ENCODE measurements at places on chromosomes 5 and 9.
A peak's percentile ranks its signal among the peaks of the same experiment; 100 is the strongest.

DNA sequence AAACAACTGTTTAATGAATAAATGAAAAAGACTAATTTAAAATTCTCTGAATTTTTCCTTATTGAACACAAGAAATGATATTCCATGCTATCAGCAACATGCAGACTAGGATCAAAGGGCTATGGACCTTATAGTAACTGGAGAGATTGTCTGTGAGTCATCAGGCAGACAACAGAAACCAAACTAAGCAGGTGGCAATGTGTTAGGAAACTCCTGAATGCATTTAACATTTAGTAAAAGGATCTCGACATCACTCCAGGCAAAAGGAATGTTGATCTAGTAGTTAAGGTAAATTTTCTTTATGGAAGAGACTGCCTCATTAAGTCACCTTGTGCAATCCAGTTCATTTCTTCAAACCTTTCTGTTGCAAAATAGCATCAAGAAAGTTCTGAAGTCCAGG, 58.4 kb downstream of the ARL15 start:
- no peak for DNase-seq

DNA sequence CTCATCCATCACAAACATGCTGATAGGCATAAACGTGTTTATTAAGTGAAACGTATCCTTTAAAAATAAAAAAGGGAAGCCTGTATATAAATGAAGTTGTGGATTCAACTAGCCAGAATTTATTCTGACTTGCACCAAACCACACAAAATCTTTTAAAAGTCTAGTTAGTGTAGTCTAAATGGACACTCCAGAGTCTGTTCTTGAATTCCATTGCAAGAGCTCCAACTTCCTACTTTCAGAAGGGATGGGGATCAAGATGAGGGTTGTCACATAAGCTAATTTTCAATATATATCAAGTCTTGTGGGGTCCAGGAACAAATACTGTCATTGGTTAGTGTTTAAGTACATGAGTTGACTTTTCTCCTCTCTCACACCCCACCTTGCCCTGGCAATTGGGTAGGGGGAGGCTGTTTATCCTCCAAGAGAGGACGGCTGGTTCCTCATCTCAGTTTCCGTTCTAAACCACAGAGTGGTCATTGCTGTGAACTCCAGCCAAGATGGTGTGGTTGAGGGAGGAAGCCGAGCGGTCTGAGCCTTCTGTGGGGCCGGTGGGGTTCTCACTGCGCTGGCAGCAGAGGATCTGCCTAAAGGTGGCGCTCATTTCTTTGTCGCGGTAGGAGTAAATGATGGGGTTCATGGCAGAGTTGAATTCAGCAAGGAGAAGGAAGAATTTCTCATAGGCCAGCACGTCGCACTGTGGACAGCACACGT, 163.2 kb downstream of the LPAR1 start:
- DNase-seq, result no peak

GRCh38 chr9:111582888-111583287, 16.6 kb downstream of the PTGR1 start:
- no peak for DNase-seq

DNA sequence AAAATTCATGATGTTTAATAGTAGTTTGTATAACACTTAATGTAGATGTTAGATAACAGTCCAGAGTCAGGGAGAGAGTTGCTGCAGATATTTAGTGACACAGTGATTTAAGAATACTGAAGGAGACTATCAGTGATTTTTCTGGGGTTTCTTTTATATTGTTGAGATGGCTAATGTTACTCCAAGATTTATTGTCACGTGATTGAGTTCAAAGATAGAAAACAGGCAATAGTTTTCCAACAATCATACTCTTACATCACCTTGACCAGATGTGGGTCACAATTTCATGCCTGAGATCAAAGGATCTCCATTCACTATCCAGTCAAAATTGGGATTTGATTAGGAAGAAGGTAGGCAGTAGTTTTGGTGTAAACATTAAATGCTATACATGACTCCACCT, 580.0 kb upstream of the ARRDC3 start:
- no peak for DNase-seq

- DNase-seq, result no peak
Observed at GRCh38 chr5:40025586-40025985, 600.8 kb upstream of the DAB2 start.

- DNase-seq, result no peak
Observed at GRCh38 chr9:22022396-22022795, 13.3 kb upstream of the CDKN2B start.

GRCh38 chr9:2623288-2624050, 1.9 kb downstream of the VLDLR start:
- DNase-seq, result no peak

- peak; percentile 62 for DNase-seq
Observed at GRCh38 chr9:129458663-129459546, 162.0 kb downstream of the C9orf50 start.

GRCh38 chr5:126417178-126417577, 6.0 kb upstream of the GRAMD2B start:
- DNase-seq, result no peak

GRCh38 chr5:175728885-175729828, 71.3 kb downstream of the HRH2 start:
- no peak for DNase-seq

DNA sequence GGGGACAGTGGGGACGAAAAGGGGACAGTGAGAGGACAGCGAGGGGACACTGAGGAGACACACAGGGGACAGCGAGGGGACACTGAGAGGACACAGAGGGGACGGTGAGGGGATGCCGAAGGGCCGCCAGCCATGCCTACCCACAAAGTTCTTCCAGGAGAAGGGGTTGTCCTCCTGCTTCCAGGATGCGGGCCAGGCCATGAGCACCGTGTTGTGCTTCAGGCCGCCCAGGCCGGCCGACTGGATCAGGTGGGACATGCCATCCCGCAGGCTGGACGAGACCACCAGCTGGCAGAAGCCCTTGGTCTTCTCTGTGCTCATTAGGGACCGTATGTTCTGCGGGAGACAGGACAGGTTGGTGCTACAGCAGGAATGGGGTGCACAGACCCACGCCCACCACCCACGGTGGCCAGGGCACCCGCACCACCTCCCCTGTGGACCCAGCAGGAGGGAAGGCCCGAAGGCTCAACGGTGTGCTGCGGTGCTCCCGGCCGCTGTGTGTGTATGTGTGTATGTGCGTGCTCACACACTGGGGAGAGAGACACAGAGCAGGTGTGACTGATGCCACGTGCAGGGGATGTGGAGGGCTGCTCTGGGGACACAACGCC, 46.6 kb downstream of the SLC12A7 start:
- no peak for DNase-seq

- no peak for DNase-seq
Observed at GRCh38 chr9:88307136-88307535, 81.1 kb upstream of the SPIN1 start.

DNA sequence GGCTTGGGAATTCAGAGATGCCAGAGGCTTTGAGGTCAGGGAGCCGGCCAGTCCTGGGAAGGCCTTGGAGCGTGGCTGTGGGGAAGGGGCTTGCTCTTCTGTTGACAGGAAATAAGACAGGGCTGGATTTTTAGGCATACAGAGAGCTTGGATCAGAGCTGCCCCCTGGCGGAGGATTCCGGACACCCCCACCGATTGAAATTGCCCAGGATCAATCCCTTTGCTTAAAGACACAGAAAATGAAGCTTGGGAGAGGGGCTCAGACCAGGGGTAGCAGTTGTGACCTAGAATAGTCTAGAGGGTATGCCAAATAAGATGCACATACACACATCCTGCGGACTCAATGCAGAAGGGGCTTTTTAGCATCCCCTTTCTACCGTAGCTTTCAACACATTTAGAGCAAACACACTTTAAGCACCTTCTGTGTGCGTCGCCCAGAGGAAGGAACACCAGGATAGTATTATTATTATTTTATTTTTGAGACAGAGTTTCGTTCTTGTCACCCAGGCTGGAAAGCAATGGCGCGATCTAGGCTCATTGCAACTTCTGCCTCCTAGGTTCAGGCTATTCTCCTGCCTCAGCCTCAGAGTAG, 1.7 kb upstream of the NTMT1 start:
- DNase-seq, result peak; percentile 70

DNA sequence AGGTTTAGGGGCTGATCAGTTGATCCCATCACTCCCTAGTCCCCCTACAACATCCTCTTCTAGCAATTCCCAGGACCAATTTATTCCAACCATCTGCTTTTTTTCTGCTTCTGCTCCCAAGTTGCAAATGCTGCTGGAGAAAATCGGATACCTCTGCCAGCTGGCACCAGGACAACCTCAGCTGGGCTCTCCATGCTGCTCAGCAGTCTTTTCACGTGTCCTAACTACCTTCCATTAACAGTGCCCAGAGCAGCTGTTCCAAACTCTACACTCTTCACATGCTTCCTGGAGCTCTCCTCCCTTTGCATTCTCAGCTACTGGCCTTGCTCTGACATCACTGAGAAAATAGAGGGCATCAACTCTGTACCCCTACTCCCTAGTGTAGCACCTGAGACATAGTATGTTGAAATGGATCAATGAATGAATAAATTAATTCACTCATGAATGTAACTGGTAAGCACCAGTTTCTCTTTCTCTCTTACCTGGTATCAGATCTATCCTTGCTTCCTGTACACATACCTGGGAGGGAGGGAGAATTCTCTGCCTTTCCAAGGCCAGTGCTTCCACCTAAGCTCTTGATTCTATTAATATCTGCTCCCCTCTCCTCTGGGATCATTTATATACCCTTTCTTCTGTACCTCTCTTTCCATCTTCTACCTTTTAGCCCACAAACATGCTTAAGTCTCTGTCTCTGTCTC, 191.0 kb downstream of the RAB3C start:
- no peak for DNase-seq

- DNase-seq, result no peak
Observed at GRCh38 chr9:125404733-125405132, 143.1 kb downstream of the GAPVD1 start.

DNA sequence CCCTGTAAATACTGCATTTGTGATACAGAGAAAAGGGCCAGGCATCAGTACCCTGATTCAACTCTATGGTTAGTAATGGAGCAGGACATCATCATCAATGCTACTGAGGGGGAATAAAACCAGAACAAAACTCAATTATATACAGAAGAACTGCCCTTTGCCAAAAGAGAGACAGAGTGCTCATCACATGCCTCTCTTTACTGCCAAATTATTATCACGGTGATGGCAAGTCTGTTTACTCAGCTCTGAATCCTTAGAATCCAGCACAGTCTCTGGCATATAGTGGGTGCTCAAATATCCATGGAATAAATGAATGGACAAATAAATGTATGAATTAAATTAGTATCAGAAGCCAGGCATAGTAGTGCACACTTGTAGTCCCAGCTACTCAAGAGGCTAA, 130.2 kb downstream of the TTC39B start:
- no peak for DNase-seq

- no peak for DNase-seq
Observed at GRCh38 chr5:58544926-58545325, 37.9 kb upstream of the RAB3C start.

DNA sequence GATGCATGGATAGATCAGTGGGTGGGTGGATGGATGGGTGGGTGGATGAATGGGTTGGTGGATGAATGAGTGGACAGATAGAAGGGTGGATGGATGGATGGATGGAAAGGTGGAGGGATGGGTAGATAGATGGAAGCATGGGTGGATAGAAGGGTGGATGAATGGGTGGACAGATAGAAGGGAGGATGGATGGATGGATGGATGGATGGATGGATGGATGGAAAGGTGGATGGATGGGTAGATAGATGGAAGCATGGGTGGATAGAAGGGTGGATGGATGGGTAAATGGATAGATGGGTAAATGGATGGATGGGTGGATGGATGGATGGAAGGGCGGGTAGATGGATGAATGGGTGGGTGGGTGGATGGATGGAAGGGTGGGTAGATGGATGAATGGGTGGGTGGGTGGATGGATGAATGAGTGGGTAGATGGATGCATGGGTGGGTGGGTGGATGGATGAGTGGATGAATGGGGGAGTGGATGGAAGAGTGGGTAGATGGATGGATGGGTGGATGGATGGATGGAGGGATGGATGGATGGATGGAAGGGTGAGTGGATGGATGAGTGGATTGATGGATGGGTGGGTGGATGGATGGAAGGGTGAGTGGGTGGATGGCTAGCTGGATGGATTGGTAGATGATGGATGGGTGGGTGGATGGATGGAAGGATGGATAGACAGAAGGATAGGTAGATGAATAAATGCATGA, 87.7 kb upstream of the ASS1 start:
- DNase-seq, result no peak

DNA sequence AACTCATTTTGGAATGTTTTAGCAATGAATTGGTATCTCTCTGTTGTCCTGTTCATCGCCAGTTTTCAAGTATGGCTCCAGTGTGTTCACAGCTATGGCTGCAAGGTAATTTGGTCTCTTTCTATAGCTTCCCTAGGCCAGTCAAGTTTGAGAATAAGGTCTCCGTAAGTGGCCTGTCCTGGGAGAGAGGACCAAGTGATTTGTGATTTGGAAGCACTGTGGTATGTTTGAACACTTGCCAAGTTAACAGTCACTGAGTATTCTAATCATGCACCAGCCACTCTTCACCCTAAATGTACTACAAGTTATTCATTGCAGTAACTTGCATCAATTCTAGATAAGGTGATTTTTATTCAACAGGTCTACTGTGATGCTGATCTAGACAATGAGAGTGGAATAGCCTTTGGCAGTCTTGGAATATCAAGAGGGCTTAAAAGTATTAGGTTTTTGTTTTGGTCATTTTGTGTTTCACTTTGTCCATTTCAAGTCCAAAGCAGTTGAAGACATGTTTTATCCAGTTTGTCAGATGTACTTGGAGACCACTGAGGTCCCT, 41.1 kb downstream of the G3BP1 start:
- no peak for DNase-seq

- DNase-seq, result no peak
Observed at GRCh38 chr9:97906236-97906831, 16.0 kb downstream of the TRMO start.

DNA sequence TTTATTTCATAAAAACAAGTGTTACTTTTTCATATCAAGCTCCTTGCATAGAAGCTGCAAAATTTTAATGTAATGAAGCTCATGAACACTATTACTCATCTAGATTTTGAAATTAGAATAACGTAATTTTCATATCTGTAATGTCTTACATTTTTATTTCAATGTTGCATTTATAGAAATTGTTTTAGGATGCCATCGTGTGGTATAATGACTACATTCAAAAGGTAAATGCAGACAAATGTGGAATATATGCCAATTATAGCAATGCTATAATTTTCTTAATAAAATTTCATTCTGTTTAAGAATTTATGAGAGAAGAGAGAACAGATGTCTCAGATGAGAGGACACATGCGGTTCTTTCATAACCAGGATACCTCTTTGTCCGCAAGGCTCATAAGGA, 230.2 kb downstream of the TMEM232 start:
- no peak for DNase-seq

All from stimulated activated naive CD8-positive, alpha-beta T cell treated with anti-CD3 and anti-CD28 coated beads, Interleukin-15, amount 100 ng/mL, for 72 hours (primary cell).